ENCODE measurements at places on chromosomes 7 and 10. TPM values are rescaled to one million over a fixed set of nuclear protein-coding genes. Genes with fewer than 3 reads are reported as not detected.

DNA sequence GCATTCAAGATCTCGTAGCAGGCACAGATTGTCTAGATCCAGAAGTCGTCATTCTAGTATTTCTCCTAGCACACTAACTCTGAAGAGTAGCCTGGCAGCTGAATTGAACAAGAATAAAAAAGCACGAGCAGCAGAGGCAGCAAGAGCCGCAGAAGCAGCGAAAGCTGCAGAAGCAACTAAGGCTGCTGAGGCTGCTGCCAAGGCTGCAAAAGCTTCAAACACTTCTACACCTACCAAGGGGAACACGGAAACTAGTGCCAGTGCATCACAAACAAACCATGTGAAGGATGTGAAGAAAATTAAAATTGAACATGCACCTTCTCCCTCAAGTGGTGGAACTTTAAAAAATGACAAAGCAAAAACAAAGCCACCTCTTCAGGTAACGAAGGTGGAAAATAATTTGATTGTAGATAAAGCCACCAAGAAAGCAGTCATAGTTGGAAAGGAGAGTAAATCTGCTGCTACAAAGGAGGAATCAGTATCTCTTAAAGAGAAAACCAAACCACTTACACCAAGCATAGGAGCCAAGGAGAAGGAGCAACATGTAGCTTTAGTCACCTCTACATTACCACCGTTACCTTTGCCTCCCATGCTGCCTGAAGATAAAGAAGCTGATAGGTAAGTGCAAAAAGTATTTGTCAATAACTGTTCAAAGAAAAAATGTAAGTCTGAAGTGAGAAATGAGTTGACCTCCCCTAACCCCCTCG, 37.7 kb downstream of the CDK13 start:
- no peak for DNase-seq

GRCh38 chr10:14114791-14115190, 215.9 kb downstream of the FRMD4A start:
- DNase-seq, result no peak

DNA sequence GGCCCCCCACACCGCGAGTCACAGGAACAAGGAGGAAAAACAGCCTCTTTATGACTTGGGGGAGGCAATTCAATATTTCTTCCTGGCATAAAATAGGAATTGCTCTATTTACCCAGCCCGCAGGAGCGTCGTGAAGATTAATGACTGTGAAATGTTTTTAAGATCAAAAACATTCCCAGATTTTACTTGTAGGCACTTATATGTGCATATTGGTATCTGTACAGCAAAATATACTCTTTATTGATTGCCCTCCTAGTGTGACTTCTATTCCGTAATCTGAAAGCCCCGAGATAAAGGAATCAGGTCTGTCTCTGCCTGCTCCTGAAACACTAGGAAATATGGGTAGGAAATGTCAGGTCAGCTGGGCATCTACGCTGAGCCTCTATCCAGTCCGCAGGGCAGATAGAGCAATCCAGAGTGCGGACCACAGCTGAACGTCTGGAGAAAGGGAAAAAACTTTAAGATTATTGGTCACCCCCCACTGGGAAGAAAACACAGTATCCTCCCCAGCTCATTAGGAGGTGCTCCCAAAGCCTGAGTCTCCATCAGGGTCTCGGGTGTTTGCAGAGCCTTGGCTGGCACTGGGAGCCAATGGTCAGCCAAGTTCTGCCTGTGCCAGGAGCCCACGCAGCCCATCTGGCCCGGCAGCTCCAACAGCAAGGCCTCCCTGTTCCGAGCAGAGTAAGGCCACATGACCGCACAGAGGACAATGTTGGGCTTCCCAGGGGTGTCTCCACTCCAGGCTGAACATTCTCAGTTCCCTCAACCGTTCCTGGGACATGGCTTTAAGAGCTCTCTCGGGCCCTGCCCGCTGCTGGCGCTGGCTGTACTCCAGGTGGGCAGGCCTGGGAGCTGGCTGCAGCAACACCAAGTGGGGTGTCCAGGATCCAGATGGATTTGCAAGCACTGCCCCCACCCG, 7.7 kb downstream of the CTBP2 start:
- DNase-seq, result no peak

The SLC26A3 gene
- polyA plus RNA-seq, result not detected

DNA sequence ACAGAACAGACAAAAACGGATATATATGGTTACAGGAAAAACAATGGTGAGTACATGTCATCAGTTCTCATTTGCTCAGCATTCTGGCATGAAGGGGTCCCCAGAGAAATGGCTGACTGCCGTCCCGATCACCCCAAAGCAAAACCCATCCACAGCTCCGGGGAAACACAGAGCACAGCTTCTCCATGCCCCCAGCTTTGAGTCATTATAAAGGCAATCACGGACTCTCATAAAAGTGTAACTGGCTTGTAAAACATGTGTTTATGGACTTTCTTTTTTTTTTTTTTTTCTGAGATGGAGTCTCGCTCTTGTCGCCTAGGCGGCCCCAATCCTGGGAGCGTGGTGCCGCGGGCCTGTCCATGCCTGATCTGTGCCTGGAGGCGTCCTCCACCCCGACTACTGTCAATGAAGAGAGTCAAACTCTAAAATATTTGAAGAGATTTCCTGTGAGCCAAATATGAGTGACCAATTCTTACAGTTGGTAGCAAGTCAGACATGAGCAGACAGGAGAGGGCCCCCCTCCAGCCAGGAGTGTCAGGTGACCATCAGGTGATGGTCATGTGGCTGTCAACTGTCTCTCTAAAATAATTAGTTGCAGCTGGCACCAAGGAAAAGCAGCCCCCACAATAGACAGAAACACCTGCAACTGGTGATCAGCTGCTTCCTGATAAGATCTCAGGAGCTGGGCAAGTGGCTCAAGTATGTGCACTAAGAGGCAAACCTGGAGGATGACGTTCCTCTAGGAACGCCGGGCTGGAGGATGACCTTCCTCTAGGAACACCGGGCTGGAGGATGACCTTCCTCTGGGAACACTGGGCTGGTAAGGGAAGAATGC, 21.7 kb upstream of the NOM1 start:
- peak; percentile 45 for DNase-seq

DNA sequence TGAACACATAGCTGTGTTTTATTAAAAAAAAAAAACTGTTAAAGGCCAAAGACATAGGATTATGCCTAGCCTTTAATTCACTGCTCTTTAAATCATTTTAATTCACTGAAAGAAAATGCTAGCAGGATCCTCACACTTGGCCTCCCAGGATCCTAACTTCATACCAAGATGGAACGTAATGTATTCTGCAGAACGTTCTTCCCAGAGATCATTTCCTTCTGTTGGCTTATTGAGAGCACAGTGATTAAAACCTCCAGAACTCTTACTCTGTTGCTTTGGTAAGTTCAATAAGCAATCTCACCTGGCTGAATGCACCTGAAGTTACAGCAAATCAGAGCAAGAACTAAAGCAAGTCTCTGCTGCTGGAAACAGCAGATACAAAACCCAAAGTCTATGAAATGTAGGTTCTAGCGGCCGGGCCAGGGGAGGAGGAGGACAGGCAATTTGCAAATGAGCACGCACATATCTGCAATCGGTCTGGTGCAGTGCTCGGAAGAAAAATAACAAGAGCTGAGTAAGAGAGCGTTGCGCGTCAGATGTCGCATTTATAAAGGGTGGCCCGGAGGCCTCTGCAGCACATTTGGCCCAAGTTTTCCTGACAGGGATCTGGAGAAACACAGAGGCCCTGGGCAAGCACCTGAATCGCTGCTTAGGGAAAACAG, 193.9 kb downstream of the FAM107B start:
- no peak for DNase-seq

DNA sequence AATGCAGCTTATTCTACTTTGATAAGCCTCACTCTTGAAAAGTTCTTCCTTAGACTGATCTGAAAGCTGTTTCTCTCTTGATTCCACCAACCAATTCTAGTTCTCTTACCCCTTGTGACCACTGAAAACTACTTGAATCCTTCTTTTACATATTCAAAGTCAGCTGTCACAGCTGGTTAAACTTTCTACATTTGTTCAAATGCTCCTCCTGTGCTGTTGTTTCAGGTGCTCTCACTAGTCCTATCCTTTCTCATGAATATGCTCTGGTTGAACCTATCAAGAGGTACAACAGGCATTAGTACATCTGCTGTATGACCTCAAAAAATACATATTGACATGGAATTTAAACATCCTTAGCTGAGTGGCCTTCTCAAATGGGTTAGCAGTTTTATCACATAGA, 91.5 kb downstream of the MYO3A start:
- DNase-seq, result no peak

DNA sequence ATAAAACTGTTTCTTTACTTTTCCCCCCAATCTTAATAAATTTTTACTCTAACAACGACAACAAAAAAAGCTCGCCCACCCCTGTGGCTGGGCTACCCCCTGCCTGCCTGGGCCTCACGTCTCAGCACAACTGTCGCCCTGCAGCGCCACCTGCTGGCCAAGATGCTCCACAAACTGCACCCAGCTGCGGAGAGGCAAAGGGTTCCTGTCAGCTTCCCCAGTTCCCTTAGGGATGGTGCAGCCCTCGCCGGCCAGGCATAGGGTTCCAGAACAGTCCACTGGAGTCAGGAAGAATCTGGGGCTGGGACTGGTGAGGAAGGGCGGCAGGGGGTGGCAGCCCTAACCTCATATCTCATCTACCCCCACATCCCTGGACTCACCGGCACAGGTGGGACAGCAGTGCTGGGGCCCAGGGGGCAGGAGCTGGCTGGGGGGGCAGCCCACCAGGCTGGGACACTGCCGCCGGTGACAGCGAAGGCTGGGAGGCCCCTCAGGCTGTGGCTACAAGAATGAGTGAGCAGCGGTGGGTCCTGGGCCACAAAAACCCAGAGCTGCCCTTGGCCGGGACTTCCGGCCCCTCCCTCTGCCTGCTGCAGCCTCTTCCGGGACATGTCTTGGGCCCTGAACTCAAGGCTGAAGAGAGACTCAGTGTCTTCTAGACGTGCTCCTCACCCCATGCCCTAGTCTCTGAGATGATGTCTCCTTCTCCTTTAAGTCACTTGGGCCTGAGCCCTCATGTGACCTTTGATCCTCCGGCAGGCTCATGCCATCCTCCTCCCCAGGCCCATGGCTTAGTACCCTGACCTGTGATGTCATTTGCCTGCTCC, 21.2 kb downstream of the ATP6V1F start:
- DNase-seq, result no peak

DNA sequence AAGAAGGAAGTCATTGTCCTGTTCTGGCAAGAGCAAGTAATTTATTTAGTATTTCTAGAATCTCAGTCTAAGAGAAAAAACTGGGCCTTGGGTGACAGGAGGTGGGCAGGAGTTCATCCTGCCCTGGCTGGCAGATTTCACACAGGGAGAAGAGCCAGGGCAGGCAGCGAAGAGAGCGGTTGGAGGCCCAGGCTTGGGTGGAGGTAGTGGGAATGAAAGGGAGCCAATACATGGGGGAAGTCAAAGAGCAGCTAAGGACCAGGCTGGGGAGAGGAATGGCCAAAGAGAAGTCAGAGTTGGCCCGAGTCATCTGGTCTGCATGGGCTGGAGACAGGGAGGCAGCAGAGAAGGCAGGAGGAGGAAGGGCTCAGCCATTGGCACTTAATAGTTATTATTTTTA, 51.4 kb downstream of the HECW1 start:
- no peak for DNase-seq

- no peak for DNase-seq
These were observed 409.2 kb upstream of the DPP6 start for GRCh38 chr7:153642989-153643388.
